ENCODE measurements at places on chromosomes 2 and 18.

DNA sequence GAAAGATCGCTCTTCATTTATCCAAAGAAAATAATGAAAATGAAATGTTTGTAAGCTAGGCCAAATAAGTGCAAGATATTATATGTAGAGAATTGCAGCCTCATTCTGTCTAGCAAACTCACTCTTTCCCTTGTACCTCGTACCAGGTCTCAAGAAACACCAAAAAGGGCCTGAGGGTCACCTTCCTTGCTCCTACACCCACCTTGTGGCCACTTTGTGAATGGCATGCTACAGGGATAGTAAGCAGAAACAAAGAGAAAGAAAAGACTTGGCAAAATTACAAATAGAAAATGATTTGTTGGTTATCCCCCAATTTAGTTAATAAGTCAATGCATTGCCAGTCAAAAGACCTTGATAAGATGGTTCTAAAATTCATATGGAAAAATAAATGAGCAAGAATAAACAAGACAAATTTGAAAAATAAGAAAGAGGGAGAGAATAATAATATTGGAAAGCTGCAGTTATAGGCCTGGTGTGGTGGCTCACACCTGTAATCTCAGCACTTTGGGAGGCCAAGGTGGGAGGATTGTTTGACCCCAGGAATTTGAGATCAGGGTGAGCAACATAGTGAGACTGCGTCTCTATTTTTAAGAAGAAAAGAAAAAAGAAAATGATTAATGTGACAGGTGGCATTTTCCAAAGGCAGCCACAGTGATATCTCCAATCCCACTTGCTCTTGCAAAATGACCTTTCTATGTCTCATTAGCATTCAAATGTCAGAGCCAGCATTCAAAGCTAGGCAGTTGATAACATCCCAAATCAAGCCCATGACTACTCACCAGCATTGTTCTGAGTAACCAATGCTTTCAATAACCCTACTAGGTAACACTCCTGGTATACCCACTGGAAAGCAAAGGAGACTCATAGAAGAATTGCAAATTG is 38.8 kb upstream of the BMP10 start:
- DNase-seq: peak; percentile 66

- no peak for DNase-seq
Observed at GRCh38 chr2:11499081-11499743, 33.3 kb upstream of the E2F6 start.

DNA sequence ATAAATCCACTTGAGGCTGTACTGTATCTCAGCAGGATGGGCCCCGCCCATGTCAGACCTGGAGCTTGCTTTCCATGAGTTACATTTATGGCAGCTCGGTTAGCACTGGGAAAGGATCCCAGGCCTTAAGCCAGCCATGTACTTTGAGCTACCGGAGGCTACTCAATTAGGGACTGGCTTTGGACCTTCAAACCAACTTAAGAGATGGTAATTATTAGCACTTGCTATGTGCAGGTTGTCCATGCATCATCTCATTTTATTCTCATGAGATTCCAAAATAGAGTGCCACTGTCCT is 64.4 kb downstream of the ACTR2 start:
- DNase-seq: no peak

DNA sequence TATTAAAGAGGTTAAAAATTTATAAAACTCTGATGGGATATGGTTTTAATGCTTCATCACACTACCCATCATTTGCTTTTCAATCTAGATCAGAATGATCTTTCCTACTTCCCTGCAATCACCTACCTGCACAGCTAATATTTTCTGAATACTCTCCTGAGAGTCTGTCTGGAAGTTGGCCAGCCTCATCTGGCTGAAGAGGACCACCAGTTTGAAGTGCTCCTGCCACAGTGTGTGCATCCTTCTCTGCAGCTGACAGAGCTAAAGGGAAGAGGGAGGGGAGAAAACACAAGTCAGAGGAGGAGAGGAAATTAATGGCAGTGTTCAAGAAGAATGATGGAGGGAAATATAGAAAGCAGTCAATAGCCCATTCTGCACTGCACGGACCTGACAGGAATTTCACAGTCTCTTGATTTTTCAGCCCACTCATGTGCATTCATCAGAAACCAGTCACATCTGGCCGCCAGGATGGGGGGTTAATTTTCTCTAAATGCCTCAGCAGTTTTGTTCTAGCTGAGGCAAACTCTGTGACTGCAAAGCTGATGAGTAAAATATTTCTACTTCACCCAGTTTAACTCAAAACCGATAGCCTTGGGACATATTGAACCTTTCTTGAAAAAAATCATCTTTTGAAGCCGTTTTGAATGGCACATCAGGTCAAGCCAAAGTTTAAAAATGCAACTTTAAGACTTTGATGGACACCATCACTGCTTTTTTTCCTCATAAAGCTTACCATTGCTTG is 201.8 kb upstream of the KLHL14 start:
- DNase-seq: no peak

- DNase-seq: no peak
Observed at GRCh38 chr18:22114526-22115321, 54.7 kb upstream of the GATA6 start.

DNA sequence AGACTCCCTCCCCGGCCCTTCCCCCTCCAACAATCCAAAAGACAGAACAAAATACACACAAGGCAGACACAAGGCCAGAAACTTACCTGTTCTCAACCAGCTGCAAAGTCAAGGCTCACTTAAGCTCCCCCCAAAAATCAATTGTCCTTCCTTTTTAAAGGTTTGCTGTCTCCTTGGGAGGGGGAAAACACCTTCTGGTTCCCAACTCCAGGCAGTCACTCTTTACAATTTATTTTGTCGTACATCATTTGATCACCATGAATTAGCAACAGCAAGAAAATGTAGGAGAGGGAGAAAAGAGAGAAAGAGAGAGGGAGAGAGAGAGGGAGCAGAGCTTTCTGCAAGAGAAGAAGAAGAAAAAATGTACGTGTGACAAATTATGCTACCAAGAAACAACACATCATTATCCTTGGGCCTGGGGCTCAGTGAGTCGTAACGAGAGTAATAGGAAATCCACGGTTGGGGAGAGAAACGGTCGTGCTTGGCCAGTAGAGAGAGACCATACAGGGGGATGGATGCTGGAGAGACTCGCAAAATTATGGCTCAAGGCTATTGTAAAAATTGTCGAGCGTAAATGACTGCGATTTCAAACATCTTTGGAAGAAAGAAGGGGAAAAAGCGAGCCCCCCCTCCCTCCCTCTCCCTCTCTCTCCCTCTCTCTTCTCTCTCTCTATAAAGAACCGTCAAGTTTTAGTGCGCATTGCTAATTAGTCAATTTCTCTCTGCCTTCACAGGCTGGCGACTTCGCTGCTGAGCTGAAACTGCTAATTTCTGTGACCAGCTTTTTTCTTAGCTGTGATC is at the start of gene KLHL14:
Gene KLHL14 (minus strand): TSS at position 443 of the 801 bp plus-strand sequence. CDS start 2,432 bp downstream, outside the sequence.
- DNase-seq: no peak

GRCh38 chr2:33522576-33522975 is 46.1 kb downstream of the RASGRP3 start:
- no peak for DNase-seq

DNA sequence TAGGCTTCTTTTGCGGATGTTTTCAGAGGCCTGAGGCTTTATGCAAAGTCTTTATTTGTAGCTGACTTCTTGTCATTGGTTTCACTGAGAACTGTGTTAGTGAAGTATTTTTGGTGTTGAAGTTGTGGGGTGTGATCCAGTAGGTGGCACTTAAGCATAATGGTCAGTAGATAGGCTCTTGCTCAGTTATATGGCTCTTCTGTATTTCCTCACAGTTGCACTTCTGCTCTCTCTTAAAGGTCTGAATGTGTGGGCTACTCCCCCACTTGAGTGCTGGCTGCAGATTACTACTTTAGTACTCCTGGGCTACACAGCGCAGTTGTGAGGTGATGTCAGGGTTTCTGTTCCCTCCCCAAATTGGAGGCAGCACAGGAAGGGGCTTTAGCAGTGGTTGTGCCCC is 133.8 kb upstream of the SCN7A start:
- DNase-seq: no peak

DNA sequence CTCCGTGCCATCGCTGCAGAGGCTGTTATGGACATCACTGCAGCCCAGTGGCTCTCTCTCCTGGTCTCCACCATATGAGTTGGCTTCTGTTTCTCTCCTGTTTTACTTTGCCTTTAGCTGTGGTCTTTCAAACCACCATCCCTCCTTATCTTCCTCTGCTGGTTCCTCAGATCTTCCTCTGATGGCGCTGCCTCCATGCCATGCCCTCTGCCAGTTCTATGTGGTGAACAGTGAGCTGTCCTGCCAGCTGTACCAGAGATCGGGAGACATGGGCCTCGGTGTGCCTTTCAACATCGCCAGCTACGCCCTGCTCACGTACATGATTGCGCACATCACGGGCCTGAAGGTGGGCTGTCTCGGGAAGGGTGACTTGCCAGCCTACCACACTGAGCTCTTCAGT is 13.1 kb downstream of the TYMS start:
- no peak for DNase-seq

GRCh38 chr2:241291977-241292376 is 23.5 kb downstream of the HDLBP start:
- no peak for DNase-seq

- DNase-seq: peak; percentile 84
Observed at GRCh38 chr2:46363535-46364170, 66.4 kb downstream of the EPAS1 start.

DNA sequence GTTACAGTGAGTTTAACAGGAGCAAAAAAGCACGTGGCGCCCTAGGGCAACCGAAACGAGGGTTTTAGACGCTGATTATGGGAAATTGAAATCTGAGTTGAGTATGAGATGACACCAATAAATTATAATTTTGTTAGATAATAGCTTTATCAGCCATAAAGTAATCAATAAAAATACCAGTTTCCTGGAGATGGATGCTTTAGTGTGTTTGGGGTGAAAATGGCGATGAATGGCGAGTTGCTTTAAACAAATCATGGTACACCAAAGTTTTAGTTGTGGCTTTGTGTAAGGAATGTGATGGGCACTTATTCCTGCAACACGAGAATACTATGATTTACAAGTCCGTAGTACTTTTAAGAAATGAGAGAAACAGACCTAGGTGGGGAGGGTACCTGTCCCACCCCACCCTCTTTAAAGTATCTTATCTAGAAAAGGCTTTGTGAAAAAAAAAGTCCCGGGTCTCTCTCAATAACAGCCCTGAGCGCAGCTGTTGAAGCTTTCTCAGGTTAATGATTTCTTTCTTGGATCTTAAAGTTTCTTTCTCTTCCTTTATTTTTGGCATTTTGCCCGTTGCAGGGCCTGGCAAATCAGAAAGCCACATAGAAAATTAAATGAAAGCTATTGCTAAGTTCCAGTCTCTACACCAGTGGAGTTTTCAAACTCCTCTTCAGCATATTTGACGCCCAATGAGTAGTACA is 1.5 kb upstream of the RRM2 start:
- DNase-seq: no peak

- peak; percentile 90 for DNase-seq
Observed at GRCh38 chr18:44507729-44508325, 172.9 kb upstream of the SETBP1 start.

DNA sequence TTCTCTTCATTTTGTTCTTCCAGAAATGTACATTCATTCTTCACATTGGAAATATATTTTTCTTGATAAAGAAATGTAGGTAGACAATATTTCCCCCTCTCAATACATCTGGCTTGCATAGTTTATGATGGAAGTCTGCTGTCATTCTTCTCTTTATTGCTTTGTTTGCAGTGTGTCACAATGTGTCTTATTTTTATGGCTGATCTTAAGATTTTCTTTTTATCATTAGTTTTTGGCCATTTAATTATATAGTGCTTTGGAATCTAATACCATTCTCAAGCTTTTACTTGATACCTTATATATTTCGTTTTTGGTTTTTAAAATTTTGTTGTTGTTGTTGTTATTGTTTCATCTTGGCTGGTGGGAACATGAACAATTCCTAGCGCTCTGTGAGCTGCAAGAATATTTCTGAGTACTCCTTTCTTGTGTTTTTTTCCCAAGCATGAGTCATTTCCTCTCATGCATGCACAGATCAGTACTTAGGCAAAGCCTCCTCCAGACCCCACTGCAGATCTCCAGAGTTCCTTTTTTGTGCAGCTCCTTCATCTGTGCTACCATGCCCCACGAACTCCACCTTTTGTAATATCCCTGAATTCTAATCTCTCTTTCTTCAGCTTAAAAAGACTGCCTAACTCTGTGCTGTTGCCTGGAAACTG is 13.7 kb upstream of the MMADHC start:
- DNase-seq: peak; percentile 27

GRCh38 chr2:120857422-120857821 is 121.8 kb downstream of the GLI2 start:
- no peak for DNase-seq

DNA sequence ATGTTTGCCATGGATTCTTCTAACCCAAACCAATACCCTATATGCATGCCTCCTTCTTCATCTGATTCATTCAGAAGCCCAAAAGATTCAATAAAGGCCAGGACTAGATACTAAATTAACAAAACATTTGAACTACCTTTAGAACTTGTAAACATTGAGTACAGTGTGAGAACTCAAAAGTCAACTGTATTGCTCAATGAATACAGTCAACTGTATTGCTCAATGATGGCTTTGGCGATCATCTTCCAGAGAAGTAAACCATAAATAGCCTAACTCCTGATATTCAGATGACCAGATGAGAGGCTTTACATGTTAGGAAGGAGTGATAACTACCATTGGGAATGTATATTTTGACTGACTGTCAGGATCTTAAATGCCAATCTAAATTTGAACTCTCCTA is 206.5 kb upstream of the ITGA4 start:
- DNase-seq: peak; percentile 69

GRCh38 chr2:223725494-223725893 is 111.9 kb downstream of the AP1S3 start:
- DNase-seq: peak; percentile 60

DNA sequence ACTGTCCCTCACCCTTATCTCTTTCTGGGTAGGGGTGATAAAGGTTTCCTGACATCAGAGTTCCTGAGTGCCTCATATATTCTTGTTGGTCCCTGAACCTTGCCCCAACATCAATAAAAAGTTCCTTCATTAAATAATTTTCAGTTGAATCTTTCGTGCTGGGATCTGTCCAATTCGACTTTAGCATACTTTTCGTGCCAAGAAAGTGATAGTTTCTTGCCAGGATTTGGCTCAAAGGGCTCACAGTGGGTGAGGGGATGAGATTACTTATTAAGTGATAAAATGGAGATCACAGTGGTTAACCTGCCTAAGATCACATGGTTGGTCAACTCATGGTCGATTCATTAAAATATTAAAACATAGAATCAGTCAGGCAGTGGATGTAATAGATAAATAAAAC is 93.8 kb upstream of the SLC8A1 start:
- no peak for DNase-seq

- DNase-seq: no peak
Observed at GRCh38 chr18:42508683-42509296, 553.8 kb downstream of the PIK3C3 start.

GRCh38 chr18:5518899-5519371 is 24.9 kb downstream of the EPB41L3 start:
- DNase-seq: no peak

- no peak for DNase-seq
Observed at GRCh38 chr2:181149056-181149455, 168.7 kb downstream of the UBE2E3 start.

- DNase-seq: no peak
Observed at GRCh38 chr2:42236911-42237310, 67.8 kb downstream of the EML4 start.

All from inflammatory macrophage (primary cell).